ENCODE measurements at places on chromosomes 3 and 15.
A peak's percentile ranks its signal among the peaks of the same experiment; 100 is the strongest.

DNA sequence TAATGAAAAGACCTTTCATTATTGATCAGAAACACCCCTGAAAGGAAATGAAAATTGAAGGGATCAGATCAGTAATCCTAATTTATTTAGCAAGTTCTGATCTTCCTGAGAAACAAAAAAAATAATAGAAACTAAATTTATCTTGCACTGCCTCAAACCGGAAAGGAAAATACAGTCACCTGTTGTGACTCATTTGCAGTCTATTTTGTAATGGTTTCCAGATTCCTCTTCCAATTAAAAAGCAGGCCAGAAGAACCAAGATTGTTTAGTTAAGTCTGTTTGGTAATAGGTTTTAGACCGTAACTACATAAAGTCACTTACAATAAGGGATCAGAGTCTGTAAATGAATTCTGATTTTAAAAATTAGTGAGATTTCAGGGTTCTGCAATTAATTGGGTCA is 49.7 kb upstream of the ATOSA start:
- peaks cover 24% of the 10 kb centered on the region for H3K4me1 ChIP-seq
- H3K4me3 ChIP-seq: no peak overlapping the region
- H3K27me3 ChIP-seq: no peaks in the 10 kb centered on the region
- no peak for DNase-seq

GRCh38 chr3:50287262-50287661 is 5.0 kb downstream of the IFRD2 start:
- no peaks in the 10 kb centered on the region for H3K27me3 ChIP-seq
- peaks cover 11% of the 10 kb centered on the region for H3K36me3 ChIP-seq
- no peak for DNase-seq
- H3K4me3 ChIP-seq: no peak overlapping the region

DNA sequence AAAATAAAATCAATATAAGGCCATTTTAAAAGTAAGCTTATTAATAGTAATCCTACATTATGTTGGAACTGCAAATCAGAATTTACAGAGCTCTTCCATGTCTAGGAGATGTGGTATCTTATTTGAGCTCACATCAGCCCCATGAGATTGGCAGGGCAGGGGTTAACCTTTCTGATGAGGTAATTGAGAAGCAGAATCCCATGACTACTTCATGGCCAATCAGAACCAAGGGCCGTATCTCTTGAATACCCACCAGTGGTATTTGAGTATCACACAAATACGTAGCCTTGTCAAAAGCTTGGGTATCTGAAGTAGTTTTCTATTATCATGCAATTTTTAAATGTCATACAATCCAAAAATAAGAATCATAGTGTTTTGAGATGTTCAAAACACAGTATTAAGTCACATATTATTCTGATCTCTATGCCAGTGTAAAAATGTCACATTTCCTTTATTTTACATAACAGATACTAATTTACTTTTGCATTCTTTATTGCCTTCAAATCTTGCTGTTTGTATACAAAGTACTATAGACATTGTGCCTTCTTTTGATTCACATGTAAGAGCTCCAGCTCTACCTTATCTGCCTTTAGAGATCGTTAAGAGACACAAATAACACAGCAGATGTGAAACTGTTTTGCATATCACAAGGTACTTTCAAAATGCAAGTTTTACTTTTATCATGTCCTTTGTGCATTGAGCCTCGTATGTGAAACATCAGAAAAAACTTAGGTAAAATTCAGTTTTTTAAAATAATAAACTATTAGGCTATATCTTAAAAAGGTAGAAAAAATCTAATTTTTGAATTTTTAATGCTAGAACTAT is 251.7 kb upstream of the GOLGA6L4 start:
- H3K4me1 ChIP-seq: no peaks in the 10 kb centered on the region
- H3K4me3 ChIP-seq: no peak overlapping the region
- no peak overlapping the region for H3K27ac ChIP-seq
- H3K36me3 ChIP-seq: no peaks in the 10 kb centered on the region
- DNase-seq: no peak

DNA sequence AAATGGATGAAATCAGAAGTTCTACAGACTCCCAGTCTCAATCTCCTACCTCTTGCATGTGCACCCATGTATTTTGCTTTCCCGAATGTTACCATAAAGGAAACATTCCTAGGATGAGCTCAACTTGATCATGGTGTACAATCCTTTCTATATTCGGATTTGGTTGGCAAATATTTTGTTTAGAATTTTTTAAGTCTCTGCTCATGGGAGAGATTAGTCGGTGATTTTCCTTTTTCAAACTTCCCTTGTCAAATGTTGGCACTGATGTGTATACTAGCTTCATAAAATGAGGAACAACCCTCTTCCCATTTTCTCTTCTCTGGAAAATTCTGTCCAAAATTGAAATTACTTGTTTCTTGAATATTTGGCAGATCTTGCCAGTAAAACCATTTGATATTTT is 317.6 kb upstream of the RASGRP1 start:
- no peak overlapping the region for H3K27ac ChIP-seq
- H3K36me3 ChIP-seq: no peaks in the 10 kb centered on the region
- DNase-seq: no peak
- H3K27me3 ChIP-seq: peaks cover 8% of the 10 kb centered on the region

DNA sequence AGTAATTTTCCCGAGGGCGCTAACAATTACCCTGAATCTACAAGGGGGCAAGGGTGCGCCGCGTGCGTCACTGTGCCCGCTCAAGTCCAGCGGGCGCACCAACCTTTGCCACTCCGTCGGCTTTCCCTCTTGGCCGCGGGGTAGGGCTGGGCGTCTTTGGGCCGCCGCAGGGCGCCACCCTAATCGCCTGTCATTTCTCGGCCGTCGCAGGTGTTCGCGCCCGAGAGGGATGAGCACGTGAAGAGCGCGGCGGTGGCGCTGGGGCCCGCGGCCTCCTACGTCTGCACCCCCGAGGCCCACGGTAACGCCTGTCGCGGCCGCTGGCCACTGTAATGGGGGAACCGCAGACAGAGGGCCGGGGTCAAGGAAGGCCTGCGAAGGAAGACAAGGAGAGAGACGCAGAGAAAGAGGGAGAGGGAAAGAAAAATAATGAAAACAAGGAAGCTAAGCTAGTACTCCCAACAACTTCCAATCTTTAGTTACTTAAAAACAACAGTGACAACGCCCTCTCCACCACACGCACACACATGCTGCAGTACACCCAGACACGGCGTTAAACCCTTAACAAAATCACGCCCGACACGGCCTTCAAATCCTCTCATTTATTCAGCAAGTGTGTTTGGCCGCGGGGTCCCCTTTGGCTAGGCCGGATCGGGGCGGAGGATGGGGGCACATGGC is 3.8 kb downstream of the SKOR1 start:
- DNase-seq: no peak
- H3K4me1 ChIP-seq: peaks cover 44% of the 10 kb centered on the region
- no peak overlapping the region for H3K4me3 ChIP-seq
- H3K27me3 ChIP-seq: peaks cover 77% of the 10 kb centered on the region
- H3K36me3 ChIP-seq: peaks cover 5% of the 10 kb centered on the region

- no peaks in the 10 kb centered on the region for H3K27me3 ChIP-seq
- H3K4me3 ChIP-seq: no peak overlapping the region
- H3K4me1 ChIP-seq: no peaks in the 10 kb centered on the region
- no peak overlapping the region for H3K27ac ChIP-seq
Measured at GRCh38 chr3:165868088-165868487, 30.9 kb upstream of the BCHE start.

DNA sequence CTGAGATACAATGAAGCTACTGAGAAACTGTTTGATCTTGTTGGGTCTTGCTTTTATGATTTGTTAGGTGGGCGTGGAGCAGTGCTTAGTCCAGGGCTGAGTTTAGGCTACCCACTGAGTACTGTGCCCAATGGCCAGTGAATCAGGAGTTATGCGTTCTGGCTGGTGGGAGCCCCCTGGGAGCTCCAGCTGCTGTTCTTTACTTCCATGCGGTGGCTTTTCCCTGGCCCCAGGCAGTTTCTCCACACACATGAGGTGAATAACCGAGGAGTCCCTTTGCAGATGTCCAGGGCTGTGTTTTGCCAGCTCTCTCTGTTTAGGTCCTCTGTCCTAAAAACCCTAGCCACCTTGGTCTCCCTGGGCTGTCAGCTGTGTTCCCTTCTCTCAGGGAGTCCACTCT is 106.5 kb downstream of the KLF13 start:
- H3K27me3 ChIP-seq: no peaks in the 10 kb centered on the region
- H3K27ac ChIP-seq: peak overlapping the region; percentile 99
- no peaks in the 10 kb centered on the region for H3K36me3 ChIP-seq

Data from activated CD8-positive, alpha-beta T cell treated with anti-CD3 and anti-CD28 coated beads, Interleukin-2, amount 10 ng/mL, durations not matched to agents 7 days and 5 days (primary cell).